Hematopoietic multipotent progenitor cell treated with erythropoietin and hydrocortisone succinate and interleukin-3 and kit ligand, for 17 days (in vitro differentiated cells): ENCODE measurements at places on chromosomes 7 and 10.

- DNase-seq: no peak
These were observed 217.3 kb downstream of the ZEB1 start for GRCh38 chr10:31536302-31536701.

- no peak for DNase-seq
These were observed 61.9 kb upstream of the OPN4 start for GRCh38 chr10:86592413-86592812.

DNA sequence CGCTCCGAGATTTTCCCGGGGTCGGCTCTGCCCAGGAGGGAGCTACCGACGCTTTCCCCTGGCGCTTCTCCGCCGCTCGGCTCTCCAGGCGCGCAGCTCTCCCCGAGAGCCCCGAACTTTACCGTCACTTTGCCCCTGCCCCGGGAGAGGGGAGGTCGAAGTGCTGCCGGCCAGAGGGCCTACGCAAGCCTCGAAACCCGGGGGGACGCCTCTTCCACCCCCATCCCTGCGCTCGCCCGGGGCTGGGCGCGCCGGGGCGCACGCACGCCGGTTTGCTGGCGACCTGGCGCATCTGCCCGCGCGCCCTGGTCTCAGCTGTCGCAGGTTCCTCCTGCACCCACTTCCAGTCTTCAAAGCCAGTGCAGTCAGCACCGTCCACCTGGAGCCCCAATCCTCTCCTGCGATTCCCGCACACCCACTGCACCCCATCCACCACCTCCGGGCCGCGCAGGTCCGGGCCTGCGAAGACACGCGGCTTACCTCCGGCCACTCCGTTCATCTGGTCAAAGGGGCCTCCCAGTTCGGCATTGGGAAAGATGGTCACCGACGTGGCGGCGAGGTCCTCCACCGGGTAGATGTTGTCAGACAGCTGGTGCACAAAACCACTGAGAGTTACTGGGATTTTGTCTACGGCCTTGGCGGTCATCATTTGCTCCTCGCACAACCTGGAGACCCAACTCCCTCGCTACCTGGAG, 638 bp downstream of the EGR2 start:
- no peak for DNase-seq

DNA sequence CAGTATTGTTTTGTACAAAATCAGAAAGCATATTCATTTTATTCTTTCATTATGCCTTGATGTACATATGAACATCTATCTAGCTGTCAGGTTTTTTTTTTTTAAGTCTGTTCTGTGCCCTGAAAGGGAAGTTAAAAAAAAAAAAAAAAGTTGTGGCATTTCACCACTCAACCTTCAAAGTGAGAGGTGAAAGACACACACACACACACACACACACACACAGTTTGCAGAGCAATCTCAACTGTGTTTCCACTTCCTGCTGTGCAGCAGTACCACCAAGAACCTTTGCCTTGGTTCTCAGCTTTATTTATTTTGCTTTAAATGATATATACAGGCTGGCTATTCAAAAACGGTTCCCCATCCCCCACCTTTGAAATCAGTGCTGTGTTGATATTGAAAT, 955.6 kb downstream of the GATA3 start:
- no peak for DNase-seq

DNA sequence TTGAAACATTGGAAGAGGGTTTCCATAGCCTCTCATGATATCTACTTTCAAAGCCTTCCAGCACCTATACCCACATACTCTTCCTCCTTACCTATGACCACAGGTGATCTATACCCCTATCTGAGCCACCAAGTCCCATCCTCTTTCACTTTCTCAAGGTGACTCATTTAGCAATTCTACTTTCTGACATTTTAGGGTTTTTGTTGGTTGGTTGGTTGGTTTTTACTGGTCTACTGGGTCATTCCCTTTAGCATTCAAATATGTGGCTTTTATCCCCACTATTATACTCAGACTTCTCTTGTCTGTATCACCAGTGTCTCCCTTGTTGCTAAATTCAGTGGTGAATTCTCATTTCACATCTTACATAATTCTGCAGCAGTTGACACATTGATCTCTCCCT, 130.4 kb upstream of the STEAP4 start:
- no peak for DNase-seq

DNA sequence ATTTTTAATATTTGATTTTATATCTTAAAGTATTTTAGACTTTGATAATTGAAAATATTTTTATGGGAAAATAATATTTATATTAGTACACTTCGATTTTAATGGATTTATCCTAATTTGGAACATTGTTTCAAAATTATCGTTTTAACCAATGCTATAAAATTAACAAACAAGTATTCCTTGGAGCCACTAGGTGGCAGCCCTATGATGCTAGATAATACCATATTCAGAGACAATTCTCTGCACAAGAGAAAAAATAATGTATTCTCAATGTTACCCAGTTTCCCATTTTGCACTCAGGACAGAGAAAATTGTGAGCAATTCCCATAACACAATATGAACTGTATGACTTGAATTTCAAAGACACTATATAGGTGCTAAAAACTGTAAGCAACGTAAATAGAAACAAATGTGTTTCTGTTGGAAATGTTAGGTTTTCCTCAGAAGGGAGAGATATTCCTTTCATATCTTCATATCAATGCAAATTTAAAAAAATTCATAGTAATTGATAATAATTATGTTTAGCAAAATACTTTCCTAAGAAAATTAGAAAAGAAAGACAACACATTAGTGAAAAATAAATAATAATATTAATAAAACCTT, 237.8 kb downstream of the SEMA3E start:
- peak; percentile 17 for DNase-seq

DNA sequence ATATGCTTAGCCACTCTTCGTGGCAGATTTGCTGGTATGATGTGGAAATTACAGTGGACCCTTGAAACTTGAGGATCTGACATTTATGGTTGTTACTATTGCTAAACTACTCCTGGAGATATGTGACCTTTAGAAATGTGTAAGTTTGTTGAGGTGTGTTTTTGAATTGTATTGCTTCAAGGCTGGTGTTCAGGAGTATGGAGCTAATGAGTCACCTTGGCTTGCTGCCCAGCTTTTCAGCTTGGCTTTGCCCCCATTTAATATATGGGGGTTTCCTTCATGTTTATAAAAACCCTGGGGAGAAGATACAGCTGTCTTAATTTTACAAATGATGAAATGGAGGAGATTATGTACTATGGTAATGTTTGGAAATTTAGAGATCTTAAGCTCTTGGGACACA, 11.6 kb downstream of the HBP1 start:
- DNase-seq: peak; percentile 88

GRCh38 chr10:126776168-126776567, 105.7 kb upstream of the C10orf90 start:
- DNase-seq: no peak

DNA sequence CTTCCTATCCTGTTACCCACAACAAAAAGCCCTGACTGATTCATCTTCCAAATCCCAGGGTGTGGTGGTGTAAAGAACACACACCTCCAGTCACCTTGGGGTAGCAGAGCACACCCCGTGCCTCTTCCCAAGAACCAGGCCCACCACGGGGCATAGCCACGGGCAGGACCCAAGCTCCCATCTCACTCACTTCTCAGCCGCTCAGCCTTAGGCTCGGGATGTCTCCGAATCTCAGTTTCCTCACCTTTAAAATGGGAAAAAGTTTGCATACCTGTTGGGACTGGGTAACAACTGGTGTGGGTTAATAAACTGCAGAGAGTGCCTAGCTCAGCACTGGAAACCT, 139.0 kb downstream of the FGFR2 start:
- no peak for DNase-seq

- DNase-seq: no peak
These were observed 68.4 kb downstream of the IKZF1 start for GRCh38 chr7:50372923-50373322.

DNA sequence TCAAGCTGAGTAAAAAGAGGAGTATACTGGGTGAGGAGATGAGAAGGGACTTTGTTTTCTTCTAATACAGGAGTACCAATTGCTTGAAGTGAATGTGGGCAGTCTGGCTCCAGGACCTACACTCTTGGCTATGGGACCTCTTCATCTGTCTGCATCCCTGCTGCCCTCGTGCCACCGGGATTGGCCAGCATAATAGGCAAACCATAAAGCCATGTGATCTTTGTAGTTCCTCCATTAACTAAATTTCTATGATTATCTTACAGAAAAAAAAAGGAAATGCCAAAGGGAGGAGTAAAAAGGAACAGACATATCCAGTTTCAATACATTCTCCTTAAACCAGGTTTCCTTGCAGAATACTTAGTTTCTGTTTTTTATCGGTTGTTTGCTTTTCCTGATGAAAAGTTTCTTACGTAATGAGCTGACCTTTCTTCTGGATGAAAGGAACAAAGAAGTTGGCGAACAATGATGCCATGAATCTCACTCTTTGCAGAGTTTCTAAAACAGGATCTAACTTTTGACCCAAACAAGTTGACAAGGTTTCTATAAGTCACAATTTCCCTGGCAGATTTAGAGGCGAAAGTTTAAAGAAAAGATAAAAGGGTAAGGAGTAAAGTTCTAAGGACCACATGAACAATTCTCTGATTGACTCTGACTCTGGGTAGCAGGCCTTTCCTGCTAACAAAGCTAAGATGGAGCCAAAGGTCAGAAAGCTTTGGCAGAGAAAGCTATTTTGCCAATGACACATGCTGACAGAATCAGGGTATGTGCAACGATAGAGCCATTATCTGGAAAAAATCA, 54.1 kb downstream of the LAMB1 start:
- no peak for DNase-seq
